ENCODE measurements at places on chromosomes 11 and 22. TPM values are rescaled to one million over a fixed set of nuclear protein-coding genes. Genes with fewer than 3 reads are reported as not detected.

OR51B4 gene
- total RNA-seq: not detected

CHRNA10 gene
- total RNA-seq: 0.93 TPM

RPS13 gene
- 1,143 TPM for total RNA-seq

RAB30 gene
- 11.2 TPM for total RNA-seq

FBLN1 gene
- 0.34 TPM for total RNA-seq

KRTAP5-11 gene
- not detected for total RNA-seq

NPAS4 gene
- total RNA-seq: not detected

C11orf97 gene
- not detected for total RNA-seq

All from dermis blood vessel endothelial cell (primary cell).